Urinary bladder (tissue), 4 donors: ENCODE measurements at places on chromosomes 7 and 10. TPM values are rescaled to one million over a fixed set of nuclear protein-coding genes. Genes with fewer than 3 reads are reported as not detected.

Gene PAPOLB
- 0.04 TPM for polyA plus RNA-seq

Gene EVX1
- 2.0 TPM for polyA plus RNA-seq

Gene GPR85
- 1.4 TPM for polyA plus RNA-seq

Gene INSYN2A
- 0.47 TPM for polyA plus RNA-seq

Gene TFEC
- 0.96 TPM for polyA plus RNA-seq

Gene SRRM3
- polyA plus RNA-seq = 3.0 TPM

Gene LRRC17
- polyA plus RNA-seq = 3.8 TPM

Gene ASB4
- 0.47 TPM for polyA plus RNA-seq

Gene GOLGA7B
- 0.56 TPM for polyA plus RNA-seq

Gene GPNMB
- 62.2 TPM for polyA plus RNA-seq

Gene HTR7
- 2.1 TPM for polyA plus RNA-seq

Gene ARHGAP22
- 2.3 TPM for polyA plus RNA-seq

Gene NCF1
- 3.3 TPM for polyA plus RNA-seq

Gene OGDHL
- 0.87 TPM for polyA plus RNA-seq

Gene WDR91
- polyA plus RNA-seq = 14.1 TPM

Gene SND1
- 102 TPM for polyA plus RNA-seq

Gene BBS9
- polyA plus RNA-seq = 7.3 TPM

Gene CREM
- polyA plus RNA-seq = 49.3 TPM

Gene IL2RA
- polyA plus RNA-seq = 0.87 TPM

Gene NODAL
- polyA plus RNA-seq = not detected

Gene ACSM6
- polyA plus RNA-seq = 0.42 TPM

Gene DDX56
- 44.6 TPM for polyA plus RNA-seq

Gene NRF1
- polyA plus RNA-seq = 12.8 TPM

Gene ZC3HAV1
- polyA plus RNA-seq = 10.2 TPM

Gene ADARB2
- polyA plus RNA-seq = 1.0 TPM

Gene NOS3
- 15.8 TPM for polyA plus RNA-seq

Gene TUBAL3
- polyA plus RNA-seq = 0.05 TPM

Gene CCL26
- 1.1 TPM for polyA plus RNA-seq
